ENCODE measurements at places on chromosomes 7 and 10. TPM values are rescaled to one million over a fixed set of nuclear protein-coding genes. Genes with fewer than 3 reads are reported as not detected.

SEPTIN14 gene
- not detected for total RNA-seq

SLC26A5 gene
- total RNA-seq: not detected

ADAM12 gene
- total RNA-seq: 22.5 TPM

KEL gene
- total RNA-seq: not detected

FAM13C gene
- total RNA-seq: 2.3 TPM

AGAP9 gene
- total RNA-seq: 4.7 TPM

OR2A12 gene
- total RNA-seq: not detected

HOXA7 gene
- 2.2 TPM for total RNA-seq

EIF5AL1 gene
- 0.86 TPM for total RNA-seq

NOLC1 gene
- total RNA-seq: 30.7 TPM

LIPN gene
- not detected for total RNA-seq

LRRC4 gene
- under 0.01 TPM for total RNA-seq

Measured in fibroblast of villous mesenchyme (primary cell).